ENCODE measurements at places on chromosomes 2 and 18. TPM values are rescaled to one million over a fixed set of nuclear protein-coding genes. Genes with fewer than 3 reads are reported as not detected.

DNA sequence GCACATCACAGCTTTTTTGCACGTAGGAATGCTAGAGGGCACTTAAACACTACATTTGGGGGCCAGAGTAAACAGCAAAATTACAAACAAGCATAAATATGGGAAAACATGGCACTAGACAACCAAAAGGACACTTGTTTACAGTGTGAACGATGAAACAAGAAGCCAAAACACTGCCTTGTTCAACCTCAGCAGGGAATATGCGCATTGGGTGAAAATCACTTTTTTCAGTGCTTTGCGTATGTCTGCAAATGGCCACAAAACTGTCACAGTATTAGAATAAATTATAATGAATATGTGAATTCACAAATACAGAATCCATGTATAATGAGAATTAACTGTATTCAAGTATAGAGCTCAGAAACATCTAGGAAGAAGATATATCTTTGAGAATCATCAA, 1064.0 kb upstream of the GYPC start:
- DNase-seq = no peak

The VAMP5 gene
- 69.5 TPM for total RNA-seq

DNA sequence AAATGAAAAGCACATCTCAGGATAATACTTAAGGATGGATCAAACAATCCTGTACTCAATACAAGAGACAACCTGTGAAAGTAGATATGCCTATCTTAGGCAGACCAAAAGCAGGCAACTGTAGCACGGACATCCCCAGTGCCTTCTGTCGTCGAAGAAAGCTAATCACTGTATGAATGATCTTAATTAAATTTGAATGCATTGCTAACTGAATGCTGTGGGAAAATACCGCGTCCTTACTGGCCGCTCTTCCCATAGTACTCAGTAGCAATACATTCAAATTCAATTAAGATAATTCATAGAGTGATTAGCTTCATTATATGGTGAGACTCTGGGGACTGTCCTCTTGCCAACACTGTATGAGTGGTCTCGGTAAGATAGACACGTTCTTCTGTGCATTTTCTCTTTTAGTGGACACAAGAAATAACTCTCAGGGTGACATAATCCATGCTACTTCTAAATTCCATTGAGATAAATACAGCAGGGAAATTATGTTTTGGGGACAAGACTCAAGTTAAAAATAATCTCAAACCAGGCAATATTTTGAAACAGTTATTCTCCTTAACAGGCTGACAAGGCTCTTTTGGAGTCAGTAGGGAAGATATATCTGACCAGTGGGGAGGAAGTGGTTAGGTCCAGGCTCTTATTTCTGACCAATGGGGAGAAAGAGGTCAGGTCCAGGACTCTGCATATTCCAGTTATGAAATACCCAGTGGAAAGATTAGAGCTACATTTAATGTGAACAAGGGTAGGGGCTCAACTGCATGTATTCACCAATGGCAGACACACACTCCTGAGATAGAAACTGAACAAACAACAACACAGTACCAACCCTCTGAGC, 97.3 kb downstream of the DOCK10 start:
- no peak for DNase-seq

DNA sequence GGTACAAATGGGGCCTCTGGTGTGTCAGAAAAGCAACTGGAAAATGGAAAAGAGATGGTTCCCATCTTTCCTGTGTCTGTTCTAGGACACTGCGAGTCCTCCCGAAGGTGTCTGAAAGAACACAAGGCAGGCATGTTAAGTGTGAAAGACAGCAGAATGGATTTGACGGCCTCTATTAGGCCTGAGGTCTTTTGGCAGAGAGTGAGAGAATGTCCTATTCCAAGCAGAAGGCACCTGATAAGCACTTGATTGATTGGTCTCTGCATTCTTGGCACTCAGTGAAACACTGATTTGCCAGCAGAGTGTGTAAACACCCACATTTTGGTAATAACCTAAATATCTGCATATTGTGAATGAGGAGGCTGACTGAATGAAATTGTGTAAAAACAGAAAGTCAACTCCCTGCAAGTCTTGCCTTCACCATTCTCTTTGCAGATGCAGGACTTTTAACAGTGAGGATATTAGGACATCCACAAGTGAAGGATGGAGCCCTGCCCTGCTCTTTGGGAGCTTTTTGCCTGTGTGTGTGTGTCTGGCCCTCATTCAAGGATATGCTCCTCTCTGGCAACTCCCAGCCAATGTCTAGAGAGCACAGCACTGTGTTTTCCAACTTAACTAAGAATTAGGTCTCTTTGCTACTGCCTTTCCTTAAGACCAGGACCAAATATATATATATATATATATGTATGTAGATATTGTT, 698.3 kb downstream of the NRXN1 start:
- DNase-seq = no peak

GRCh38 chr2:184402381-184402780, 195.9 kb upstream of the ZNF804A start:
- no peak for DNase-seq

GRCh38 chr18:3346487-3346886, 84.6 kb downstream of the MYL12B start:
- DNase-seq = no peak

DNA sequence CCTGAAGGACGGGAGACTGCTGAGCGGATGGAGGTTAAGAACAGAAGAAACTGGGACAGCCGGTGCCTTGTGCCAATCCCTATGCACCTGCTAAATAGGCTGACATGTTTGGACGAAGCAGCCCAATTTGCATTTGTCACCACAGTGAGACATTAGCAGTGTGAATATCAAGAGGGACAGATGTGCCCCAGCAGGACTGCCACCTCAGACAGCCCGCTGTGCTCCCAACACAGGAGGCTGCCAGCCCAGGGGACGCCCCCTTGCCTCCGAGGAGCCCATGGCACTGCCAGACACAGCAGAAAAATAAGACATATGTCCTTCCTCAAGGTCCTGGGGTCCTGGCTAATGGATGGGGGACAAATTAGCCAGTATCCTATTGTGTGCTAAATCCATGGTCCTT, 306.7 kb upstream of the POU3F3 start:
- no peak for DNase-seq

The NMUR1 gene
- 0.50 TPM for total RNA-seq

DNA sequence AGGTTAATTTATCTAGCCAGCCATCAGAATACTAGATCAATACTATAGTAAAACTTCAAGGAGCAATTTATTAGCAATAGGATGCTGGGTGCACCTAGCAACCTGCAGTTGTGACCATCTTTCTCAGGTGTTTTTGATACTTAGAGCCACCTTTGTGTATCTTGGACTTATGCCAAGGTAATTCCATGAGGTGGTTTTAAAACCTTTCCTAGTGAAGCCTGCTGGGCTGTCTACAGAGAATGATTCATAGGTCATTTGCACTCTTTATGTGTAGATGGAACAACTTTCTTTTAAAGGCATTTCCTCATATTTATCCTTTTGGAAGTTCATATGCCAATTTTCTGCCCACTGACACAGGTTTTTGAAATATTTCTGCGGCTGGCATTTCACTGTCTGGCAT, 1030.1 kb upstream of the POU3F3 start:
- peak; percentile 20 for DNase-seq

DNA sequence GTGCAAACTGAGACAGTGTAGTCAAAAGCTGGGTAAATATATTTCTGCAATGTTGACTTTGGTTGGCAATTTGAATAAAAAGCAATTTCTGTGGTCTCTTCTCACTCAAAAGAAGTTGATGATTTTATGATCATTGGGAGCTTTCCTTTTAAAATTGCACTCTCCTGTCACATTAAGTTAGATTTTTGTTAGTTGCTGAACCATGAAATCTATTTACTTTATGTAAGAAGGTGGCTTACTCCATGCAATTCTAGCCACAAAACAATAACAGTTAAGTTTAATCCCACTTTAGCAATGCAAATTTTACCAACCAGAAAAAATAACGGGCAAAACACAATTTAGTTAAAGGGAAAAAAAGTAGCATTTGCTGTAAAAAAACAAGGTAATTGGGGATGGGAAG, 48.3 kb downstream of the DLGAP1 start:
- DNase-seq = no peak

Data from fibroblast of lung (primary cell).